ENCODE measurements at places on chromosomes 16 and 17. TPM values are rescaled to one million over a fixed set of nuclear protein-coding genes. Genes with fewer than 3 reads are reported as not detected.

The ENO3 gene
- total RNA-seq: 46.0 TPM

The SLC5A10 gene
- total RNA-seq: 0.21 TPM

The CTRB2 gene
- total RNA-seq: not detected

The ABCC6 gene
- 0.99 TPM for total RNA-seq

The CENPT gene
- total RNA-seq: 26.6 TPM

The PRSS21 gene
- total RNA-seq: not detected

The SNN gene
- 18.4 TPM for total RNA-seq

The TEPSIN gene
- 27.4 TPM for total RNA-seq

The TEKT3 gene
- not detected for total RNA-seq

The PRAC1 gene
- not detected for total RNA-seq

The CBX2 gene
- total RNA-seq: 16.3 TPM

The KRTAP1-5 gene
- not detected for total RNA-seq

The TVP23A gene
- 0.13 TPM for total RNA-seq

The CTRL gene
- 1.5 TPM for total RNA-seq

The GRIN2A gene
- 0.02 TPM for total RNA-seq

The TP53TG3 gene
- 0.96 TPM for total RNA-seq

The MINK1 gene
- total RNA-seq: 58.6 TPM

The OR3A3 gene
- not detected for total RNA-seq

The TBC1D28 gene
- not detected for total RNA-seq

The CCL7 gene
- total RNA-seq: 0.21 TPM

The SPATA2L gene
- total RNA-seq: 12.4 TPM

The NEUROD2 gene
- not detected for total RNA-seq

The SENP3 gene
- 88.8 TPM for total RNA-seq

The ODF4 gene
- not detected for total RNA-seq

The SOX8 gene
- total RNA-seq: 2.7 TPM

All from A549 treated with Hydrocortisone at 1 μM for 4 hours (cell line).